ENCODE measurements at places on chromosomes 6 and 20.

- DNase-seq, result no peak
These were observed 124.3 kb downstream of the IPCEF1 start for GRCh38 chr6:154232013-154232910.

GRCh38 chr6:170250981-170251775 lies 39.7 kb downstream of the DLL1 start:
- DNase-seq, result no peak

GRCh38 chr20:60271597-60271996 lies 313.4 kb downstream of the CDH26 start:
- DNase-seq, result no peak

DNA sequence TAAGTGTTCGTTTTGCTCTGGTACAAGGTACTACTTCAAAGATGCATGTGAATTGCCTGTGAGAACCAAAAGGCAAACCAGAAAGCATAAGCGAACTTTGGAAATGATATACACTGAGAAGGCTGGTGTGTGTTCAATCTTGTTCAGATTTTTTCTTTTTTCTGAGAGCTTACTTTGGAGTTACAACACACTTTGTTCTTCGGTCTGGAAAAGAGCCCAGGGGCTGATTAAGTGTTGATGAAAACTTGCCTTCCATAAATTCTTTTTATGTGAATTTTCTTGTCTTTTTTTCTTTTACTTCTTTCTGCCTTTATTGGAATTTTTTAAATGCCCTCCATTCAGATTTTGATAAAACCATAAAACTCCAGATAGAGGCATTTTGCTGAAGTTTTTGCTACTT lies 395.1 kb upstream of the SASH1 start:
- no peak for DNase-seq

DNA sequence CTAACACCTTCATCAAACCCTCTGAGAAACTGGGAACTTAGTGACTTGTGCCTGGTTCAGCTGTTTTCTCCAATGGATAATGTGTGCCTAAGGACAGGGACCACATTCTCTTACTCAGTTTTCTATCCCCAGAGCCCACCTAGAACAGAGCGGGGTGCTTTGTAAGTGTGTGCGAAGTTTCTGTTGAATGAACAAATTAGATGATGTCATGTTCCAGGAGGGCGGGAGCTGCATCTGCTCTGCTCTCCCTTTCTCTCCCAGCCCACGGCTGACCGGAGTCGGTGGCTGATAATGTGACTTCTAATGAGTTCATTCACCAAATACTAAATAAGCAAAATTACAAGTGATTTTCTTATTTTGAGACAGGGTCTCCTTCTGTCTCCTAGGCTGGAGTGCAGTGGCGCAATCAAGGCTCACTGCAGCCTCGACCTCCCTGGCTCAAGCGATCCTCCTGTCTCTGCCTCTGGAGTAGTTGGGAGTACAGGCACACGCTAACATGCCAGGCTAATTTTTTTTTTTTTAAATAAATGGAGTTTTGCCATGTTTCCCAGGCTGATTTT lies 60.7 kb upstream of the FNDC1 start:
- DNase-seq, result no peak

DNA sequence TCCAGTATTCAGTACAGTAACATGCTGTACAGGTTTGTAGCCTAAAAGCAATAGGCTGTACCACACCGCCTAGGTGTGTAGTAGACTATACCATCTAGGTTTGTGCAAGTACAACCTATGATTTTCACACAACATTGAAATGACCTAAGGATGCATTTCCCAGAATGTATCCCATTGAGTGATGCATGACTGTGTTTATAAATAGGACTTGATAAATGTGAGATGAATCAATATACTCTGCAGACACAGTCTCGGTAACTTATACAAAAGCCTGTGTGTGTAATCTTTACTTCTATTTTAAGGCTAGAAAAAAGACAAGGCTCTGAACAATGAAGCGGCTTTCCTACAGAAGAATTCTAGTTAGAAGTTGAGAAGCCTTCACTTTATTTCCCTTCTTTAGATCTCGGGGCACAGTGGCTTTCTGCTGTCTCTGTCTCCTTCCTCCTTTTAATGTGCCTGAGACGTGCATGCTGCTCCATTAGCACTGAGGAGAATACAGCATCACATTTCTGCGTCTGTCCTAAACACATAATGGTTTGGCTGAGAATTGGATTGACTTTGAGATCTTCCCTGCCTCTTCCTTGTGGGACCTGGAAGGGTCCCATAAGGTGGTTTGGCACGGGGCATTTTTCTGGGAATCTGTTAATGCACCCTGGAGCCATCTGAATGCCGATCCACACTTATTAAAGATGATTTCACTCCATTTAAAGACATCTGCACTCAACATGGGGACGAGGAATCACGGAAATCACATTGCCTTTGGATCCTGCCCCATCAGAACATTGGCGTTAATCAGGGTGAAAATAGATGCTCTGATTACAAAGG lies 112.5 kb downstream of the SCML4 start:
- no peak for DNase-seq

- no peak for DNase-seq
These were observed 113.5 kb upstream of the CDH4 start for GRCh38 chr20:61138566-61138965.

Data from NCI-H1105 (cell line).